ENCODE measurements at places on chromosomes 2 and 18. TPM values are rescaled to one million over a fixed set of nuclear protein-coding genes. Genes with fewer than 3 reads are reported as not detected.

POMC gene
- total RNA-seq: 2.8 TPM

RNPEPL1 gene
- 10.6 TPM for total RNA-seq

TFPI gene
- 22.2 TPM for total RNA-seq

DSG2 gene
- 2.2 TPM for total RNA-seq

MAP4K4 gene
- 387 TPM for total RNA-seq

HOXD8 gene
- not detected for total RNA-seq

ANKRD44 gene
- total RNA-seq: 226 TPM

CTNNA2 gene
- 249 TPM for total RNA-seq

NOL4 gene
- 160 TPM for total RNA-seq

CAVIN2 gene
- 2.2 TPM for total RNA-seq

OXER1 gene
- total RNA-seq: 0.31 TPM

CDK15 gene
- total RNA-seq: not detected

SAG gene
- total RNA-seq: 0.63 TPM

HOXD13 gene
- total RNA-seq: not detected

LIPG gene
- 25.7 TPM for total RNA-seq

IL1A gene
- not detected for total RNA-seq

VWA3B gene
- 1.3 TPM for total RNA-seq

CYBRD1 gene
- total RNA-seq: 5.6 TPM

Data from parietal lobe (tissue), 2 donors.